ENCODE measurements at places on chromosomes 7 and 10.

DNA sequence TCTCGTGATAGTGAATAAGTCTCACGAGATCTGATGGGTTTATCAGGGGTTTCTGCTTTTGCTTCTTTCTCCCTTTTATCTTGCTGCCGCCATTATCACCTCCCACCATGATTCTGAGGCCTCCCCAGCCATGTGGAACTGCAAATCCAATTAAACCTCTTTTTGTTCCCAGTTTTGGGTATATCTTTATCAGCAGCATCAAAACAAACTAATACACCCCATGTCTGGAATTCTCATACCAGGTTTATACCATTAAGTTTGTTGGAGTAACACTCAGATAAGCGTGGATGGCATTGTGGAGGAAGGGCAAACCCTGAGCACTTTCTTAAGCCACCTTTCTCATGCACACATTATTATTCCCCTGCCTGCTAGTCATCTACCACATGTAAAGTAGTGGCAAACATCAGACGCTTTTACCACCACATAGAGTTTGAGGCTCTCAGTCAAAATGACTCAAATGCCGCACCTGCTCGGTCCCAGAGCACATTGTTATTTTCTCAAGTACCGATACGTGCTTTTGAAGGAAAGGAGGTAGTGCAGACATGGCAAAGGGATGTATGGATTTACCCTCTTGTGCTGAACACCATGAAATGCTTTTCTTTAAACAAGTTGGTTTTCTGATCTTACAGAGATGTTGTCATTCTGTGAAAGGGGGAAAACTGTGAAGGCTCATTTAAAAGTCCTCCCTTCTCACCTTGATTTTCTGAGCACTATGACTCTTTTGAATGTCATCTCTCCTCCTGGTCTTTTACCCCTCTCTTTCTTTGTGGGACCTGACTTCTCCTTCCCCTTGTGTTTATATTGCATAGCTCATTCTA lies 429.7 kb downstream of the EXOC4 start:
- no peak for DNase-seq

DNA sequence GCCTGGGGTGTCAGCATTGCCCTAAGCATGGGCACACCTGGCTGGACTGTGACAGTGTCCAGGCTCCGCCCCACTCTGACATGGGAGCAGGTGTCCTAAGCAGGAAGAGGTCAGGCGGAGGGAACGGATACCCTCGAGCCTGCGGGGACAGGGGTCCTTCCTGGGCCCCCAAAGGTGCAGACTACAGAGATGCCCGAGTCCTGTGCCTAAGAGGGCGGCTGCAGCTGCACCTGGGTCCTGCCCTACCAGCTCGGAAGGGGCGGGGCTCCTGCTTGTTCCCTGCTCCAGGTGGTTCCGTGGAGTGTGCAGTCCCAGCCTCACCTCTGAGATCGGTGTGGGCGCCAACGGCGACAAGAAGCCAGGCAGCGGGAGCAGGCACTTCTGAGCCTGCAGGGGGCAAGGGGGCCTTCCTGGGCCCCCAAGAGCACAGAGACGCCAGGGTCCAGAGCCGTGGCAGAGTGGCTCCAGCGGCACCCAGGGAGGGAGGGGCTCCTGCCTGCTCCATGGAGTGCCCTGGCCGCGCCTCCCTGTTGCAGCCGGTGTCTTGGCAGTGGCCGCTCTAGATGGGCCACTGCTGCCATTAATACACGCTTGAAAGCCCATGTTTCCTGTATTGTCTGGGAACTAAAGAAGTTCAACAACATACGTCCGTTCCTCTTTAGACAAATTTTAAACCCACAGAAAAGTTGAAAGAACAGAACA lies 64.5 kb upstream of the CACNA2D1 start:
- no peak for DNase-seq

DNA sequence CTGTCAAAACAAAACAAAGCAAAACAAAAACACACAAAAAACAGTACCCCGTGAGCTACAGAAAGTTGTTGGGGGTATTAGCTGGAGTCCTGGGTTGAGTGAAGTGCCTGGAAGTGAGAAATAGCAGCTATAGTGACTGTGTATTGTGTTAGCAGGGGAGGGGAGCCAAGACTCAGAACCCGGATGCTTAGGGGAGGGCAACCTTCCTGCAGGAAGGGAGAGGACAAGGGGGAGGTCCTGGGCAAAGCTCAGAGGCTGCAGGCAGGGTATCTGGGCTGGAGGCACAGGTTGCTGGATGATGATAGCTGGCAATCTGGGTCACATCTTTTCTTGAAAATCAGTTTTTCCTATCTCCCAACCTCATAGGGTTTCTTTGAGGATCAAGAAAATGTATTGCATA lies 75.8 kb upstream of the PARD3 start:
- DNase-seq, result no peak

DNA sequence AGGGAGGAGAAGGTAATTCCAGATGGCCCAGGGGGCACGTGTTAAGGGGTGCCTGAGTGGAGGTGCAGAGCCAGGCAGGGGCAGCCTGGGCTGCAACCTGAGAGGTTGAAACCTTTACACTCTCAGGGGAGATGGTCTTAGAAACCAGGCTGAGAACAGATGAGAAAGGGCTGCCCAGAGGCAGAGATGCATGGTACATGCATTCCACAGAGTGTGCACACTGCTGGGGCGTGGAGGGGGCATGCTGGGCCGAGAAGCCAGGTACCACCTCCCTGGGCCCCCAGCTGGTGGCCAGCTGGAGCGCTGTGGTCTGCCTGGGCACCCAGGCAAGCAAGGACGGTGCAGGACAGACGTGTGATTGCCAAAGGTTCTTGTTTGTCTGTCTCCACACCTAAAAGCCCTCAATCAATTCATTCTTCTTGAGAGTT lies 14.1 kb upstream of the CSGALNACT2 start:
- no peak for DNase-seq

GRCh38 chr7:156160811-156161210 lies 348.5 kb upstream of the SHH start:
- no peak for DNase-seq

DNA sequence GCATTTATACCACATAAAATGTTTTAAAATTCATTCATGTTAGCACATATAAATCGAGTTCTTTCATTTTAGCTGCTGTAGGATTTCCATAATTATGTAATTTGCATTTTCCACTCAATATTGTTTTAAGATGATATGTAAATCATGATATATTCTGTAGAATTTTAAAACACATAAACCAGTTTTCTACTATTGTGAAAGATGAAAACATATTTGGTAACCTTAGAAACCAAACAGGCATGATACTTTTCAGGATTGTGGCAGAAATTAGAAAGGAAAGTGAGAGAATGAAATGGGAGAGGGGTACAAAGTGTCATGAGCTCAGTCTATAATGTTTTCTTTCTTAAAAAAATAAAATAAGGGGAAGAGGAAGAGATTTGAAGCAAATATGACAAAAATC lies 269.3 kb downstream of the PPP1R3A start:
- no peak for DNase-seq

Data from NCI-H1930 (cell line).